ENCODE measurements at places on chromosomes 6 and 20.

GRCh38 chr6:20402342-20403069 lies 827 bp downstream of the E2F3 start:
- DNase-seq: peak; percentile 17

DNA sequence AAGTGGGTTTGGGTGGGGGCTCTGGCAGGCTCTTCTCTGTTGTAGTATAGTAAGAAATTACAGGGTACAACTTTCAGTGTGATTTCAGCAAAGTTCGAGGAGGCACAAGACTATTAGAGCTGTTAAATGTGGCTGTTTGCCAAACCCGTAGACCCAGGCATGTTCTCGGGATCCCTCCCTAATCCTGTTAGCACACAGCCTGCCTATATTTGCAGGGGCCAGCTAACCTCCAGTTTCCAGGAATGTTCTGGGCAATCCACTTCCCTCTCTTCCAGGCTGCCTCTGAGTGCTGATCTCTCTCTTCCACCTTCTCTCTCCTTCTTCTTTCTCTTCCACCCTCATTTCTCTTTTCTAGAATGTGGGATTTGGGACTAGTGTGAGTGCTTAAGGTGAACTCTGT lies 34.8 kb upstream of the ZFP64 start:
- no peak for DNase-seq

DNA sequence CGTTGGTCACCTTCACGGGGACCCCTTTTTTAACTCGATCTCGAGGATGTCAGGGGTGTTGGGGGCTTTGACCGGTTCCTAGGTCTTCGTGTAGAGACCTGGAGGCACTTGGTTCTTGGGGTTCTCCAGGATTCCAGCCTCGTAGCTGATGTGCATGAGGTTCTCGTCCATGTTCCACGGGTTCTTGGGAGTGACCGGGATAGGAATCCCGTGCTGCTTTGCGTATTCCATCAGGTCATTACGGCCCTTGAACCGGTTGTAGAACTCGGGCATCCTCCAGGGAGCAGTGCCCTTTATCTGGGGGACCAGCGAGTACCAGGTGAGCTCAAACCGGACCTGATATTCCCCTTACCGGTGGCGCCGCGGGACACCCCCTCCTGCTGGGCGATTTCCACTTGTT lies 88.0 kb upstream of the RIPOR2 start:
- no peak for DNase-seq

DNA sequence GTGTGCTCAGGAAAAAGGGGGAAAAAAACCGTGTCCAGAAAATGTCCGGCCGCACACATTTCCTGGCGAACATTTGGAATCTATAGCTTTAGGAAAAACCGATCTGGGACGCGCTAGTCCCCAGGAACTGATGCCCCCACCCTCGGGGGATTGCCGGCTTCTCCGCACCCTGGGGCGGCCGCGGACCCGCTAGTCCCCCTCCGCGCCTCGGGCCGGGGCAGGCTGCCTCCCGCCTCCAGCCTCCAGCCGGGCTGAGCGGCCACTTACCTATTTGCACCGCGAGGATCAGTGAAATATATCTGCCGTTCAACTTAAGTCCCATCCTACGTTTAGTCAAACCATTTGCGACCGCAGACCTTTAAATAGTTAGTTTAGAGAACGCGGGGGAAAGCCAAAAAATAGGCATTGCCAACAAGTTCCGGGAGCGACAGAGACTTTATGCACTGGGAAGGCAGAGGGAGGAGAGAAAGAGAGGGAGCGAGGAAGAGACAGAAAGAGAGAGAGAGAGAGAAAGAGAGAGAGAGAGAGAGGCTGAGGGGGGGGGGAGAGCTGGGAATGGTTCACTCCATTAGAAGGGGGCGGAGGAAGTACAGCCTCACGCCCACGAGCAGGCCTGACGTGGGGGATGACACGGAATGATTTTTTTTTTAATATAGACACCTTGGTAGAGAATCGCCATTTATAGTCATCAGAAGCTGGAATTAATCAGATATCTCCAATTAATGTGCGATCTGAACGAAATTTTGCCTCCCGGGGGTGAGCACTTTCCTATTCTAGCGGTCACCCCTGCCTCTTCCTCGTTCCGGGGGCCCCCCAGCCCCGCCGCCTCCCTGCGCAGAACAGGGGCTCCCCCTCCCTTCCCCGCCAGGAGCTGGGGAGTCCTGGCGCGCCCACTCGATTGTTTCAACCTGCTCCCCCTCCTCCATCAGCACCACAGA lies at the start of gene NRN1:
TSS of gene NRN1 (minus strand) at position 498 of the 938 bp plus-strand sequence. CDS start at position 322, 176 bp downstream.
- no peak for DNase-seq

GRCh38 chr6:169426611-169427010 lies 173.0 kb upstream of the THBS2 start:
- no peak for DNase-seq

DNA sequence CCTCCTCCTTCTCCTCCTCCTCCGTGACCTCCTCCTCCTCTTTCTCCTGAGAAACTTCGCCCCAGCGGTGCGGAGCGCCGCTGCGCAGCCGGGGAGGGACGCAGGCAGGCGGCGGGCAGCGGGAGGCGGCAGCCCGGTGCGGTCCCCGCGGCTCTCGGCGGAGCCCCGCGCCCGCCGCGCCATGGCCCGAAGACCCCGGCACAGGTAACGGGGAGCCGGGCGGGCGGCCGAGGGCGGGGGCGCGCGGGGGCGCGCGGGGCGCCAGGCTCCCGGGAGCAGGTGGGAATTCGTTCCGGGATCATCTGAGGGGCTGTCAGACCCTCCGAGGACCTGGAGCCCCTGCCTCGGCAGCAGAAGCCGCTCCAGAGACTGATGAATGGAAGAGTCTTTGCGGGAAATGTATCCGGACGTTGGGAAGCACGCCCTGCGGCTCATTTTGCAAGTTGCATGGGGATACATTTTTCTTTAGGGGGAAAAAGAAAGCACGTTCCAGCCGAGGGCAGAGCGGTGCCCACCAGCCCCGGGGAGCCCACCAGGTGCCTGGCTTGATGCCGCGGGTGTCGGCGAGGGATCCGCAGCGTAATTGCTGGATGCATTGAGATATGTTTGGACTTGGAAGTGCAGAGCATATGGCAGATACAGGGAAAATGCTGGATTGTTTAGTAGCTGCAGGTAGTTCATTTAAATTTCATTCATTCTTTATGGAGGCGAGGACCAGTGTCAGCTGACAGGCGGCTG lies 394 bp downstream of the MYB start:
- no peak for DNase-seq

- DNase-seq: no peak
Observed at GRCh38 chr20:10313215-10313614, 94.6 kb downstream of the SNAP25 start.

- DNase-seq: no peak
Observed at GRCh38 chr6:113425977-113426660, 431.0 kb upstream of the MARCKS start.

GRCh38 chr6:135318738-135319469 lies 137.8 kb downstream of the MYB start:
- DNase-seq: no peak

GRCh38 chr6:37804586-37804985 lies 14.9 kb upstream of the ZFAND3 start:
- no peak for DNase-seq

DNA sequence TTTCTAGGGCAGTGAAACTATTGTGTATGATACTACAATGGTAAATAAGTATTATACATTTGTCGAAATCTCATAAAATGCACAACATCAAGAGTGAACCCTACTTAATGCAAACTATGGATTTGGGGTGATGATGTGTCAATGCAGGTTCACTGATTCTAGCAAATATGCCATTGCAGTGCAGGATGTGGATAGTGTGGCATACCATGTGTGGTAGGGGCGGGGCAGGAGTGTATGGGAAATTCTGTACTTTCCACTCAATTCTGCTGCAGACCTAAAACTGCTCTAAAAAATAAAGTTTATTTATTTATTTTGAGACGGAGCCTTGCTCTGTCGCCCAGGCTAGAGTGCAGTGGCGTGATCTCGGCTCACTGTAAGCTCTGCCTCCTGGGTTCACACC lies 44.3 kb downstream of the ABHD12 start:
- DNase-seq: no peak

DNA sequence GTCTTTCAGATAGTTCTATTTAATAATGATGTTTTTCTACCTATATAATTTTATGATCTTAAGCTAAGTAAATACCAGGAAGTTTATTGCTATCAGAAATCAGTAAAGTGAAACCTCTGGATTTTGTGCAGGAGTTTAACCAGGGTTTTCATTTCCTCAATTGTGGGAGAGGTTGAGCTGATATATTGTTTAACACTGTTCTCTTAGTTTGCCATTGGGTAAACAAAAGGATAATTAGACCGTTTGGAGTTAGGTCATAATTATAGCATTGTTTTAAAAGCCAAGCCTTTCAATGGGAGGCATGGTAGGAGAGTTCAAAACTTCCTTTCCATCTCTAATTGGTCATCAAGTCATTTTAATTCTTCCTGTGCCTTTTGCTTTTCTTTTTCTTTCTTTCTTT lies 58.7 kb downstream of the STXBP5 start:
- DNase-seq: no peak

- no peak for DNase-seq
Observed at GRCh38 chr20:52127309-52127708, 64.3 kb downstream of the ZFP64 start.
